CD4-positive, alpha-beta T cell treated with Interleukin-6 at 100 ng/mL for 8 hours (primary cell): ENCODE measurements at places on chromosomes 12 and 14.

- no peak for DNase-seq
These were observed 241.7 kb downstream of the CEP128 start for GRCh38 chr14:80699861-80700260.

- peak; percentile 1 for DNase-seq
These were observed 115.3 kb downstream of the PDE6H start for GRCh38 chr12:15088105-15088504.

DNA sequence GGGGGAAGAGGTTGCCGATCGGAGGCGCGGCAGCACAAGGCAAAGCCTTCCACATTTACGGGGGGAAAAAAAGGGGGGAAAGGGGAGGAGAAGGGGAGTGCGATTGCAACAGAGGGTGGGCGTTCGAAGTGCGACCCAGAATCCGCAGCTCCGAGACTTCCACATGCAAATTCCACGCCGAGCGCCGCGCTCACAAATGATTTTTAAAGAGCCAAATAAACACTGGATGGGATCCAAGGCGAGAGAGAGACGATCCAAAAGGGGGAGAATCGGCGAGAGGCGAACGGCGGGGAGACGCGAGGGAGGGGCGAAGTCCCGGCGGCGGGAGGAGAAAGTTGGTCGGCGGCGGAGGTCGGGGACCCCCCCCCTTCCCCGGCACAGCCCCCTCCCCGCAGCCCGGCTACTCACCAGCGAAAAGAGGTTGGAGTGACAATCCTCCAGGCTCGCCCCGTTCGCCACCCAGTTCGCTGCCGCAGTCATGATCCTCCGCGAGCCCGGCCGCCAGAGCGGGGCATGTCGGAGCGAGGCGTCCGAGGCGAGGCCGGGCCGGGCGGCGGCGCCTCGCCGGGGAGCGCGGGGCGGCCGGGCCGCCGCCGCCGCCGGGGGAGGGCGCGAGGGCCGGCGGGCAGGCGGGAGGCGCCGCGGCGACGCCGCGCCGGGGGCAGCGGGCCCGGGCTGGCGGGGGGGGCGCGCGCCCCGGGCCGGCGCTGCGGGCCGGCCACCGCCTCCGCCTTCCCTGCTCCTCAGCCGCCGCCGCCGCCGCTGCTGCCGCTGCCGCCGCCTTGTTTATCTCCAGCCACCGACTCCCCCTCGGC is 634 bp downstream of the MED13L start:
- DNase-seq, result peak; percentile 64

DNA sequence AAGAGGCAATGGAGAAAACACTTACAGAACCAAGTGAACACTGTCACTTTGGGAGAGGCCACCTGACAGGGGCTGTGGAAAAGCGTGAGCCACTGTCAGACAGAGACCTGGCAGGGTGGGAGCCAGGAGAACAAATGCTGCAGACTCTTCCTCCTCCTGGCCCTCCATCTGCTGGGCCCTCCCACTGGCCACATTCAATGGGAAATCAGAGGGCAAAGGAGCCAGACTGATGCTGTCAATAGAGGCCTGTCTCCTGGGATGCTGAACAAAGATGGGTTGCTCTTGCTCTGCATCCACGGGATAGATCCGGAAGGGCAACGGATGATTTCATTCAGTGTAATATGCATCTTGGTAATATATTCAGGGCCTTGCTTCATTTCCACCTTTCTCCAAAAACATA is 44.9 kb upstream of the BCAT1 start:
- no peak for DNase-seq

DNA sequence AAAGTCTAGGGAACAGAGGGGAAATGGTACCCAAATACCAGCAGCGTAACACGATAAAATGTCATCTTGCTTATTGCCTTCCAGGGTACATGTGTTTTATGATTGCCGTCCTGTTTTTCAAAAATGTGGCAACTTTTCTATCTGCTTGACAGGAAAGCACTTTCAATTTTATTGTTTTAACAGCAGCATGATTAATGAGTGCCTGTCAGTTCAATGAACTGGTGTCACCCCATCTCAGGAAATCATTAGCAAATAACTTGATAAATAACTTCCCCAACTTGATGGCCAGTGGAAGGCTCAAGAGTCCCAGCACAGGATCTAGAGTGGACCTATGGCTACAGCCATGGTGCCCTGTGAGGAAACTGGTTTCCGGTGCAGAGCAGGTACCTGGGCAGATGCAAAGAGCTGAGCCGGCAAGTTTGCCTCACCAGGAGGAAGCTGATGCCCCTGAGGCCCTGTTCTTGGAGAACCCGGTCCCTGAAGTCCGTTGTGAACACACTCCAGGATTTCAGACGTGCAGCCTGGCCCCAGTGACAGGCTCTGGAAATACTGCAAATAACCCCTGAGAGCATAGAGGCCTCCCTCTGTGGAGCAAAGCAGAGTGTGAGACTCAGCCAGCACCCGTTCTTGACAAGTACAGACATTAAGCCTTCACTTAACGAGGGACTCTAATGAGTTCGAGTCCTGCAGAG is 173.5 kb upstream of the SFSWAP start:
- DNase-seq, result no peak

GRCh38 chr14:77181603-77182437 is at the start of gene TMEM63C:
TSS of gene TMEM63C (plus strand) at chr14:77181798. CDS start at chr14:77218814, 37,016 bp downstream.
- peak; percentile 55 for DNase-seq

GRCh38 chr12:84218406-84218805 is 694.2 kb downstream of the SLC6A15 start:
- no peak for DNase-seq

DNA sequence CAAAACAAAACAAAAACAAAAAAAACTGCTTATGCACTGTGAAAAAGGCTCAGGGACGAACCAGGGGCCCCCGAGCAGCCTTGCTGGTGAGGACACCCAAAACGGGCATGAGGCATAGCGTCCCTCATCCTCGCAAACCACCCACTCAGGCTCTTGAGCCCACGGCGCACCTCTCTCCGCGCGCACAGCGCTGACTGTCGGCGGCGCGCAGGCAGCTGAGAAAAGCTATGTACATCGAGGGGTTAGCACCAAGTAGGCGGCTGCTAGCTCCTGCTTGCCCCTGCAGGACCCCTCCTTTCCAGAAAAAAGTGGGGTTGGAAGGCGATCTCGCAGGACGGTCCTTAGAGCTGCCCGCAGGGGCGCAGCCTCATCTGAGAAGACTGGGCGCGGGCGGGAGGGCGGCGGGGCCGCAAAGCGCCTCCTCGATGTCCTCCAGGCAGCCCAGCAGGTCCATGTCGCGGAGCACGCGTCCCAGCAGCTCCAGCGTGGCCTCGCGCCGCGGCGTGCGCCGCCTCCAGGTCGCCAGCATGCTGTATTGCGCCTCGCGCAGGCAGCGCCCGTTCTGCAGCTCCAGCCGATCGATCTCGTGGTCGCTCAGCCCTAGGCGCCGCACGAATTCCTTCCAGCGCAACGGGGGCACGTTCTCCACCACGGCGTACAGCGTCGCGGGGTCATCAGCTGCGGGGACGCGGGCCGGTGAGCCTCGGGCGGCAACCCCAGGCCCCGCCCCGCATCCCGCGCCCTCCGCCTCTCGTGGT is 12.8 kb downstream of the TNFRSF1A start:
- no peak for DNase-seq

DNA sequence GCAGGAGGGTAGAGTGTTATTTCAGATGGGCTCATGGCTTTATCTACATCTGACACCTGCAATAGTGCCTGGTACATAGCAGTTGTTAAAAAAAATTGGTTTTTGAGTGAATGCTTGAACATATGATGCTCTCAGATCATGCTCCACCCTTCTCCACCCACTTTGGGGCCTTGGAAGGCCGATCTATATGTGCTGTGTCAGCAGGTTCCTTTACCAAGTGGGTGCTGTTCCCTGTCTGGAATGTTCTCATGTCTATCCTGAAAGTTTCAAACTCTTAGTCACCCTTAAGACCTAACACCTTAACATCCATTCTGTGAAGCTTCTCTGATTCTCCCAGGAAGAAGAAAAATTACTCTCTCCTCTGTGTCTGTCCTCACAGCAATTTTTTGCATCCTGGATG is 556.3 kb upstream of the TBX3 start:
- no peak for DNase-seq

DNA sequence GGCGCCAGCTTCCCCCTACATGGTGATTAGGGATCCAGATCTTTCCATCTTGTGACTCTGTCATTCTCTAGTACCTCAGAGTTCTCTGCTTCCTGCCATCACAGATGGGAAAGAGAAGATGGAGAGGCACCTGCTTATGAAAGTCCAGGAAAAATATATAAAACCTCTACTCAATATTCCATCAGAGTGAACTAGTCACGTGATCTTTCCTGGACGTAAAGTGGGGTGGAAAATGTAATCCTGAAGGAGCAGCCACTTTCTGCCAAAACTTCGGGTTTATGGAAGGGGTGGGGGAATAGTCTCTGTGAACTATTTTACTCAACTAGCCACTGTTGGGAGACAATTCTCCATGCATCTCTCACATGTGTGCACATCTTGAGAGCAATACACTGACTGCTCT is 47.7 kb downstream of the STAB2 start:
- DNase-seq, result no peak

- no peak for DNase-seq
These were observed at the start of gene COL2A1 for GRCh38 chr12:48004053-48004941. TSS of gene COL2A1 (minus strand) at chr12:48004476. CDS start at chr12:48004321, 155 bp downstream.
